ENCODE measurements at places on chromosomes 1 and 21.

DNA sequence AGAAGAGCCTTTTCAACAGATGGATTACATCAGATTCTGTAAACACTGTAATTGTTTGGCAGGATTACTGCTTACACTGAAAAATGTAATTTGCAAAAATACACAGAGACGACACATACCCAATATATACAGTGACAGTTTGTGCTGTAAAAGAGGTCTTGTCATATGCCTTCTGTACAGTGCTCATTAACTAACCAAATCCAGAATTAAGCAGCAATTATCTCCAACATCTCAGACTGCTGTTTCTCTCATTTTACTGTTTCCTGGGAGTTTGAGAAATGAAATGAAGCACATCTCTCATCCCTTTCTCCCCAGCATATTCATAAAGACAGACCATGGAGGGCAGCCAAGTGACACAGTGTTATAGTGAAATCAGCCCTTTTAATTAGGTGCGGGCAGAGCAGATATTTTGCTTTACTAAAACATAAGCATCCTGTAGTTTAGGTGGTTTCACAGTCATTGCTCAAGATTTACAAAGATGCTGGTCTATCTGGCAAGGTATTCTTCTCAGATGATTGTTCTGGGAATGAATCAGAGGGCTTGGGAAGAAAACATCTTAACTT lies 618.4 kb upstream of the USP24 start:
- DNase-seq = no peak

- no peak for DNase-seq
Measured at GRCh38 chr1:220666349-220666748, 23.8 kb upstream of the C1orf115 start.

- DNase-seq = no peak
Measured at GRCh38 chr1:29271724-29272123, 35.4 kb downstream of the PTPRU start.

- no peak for DNase-seq
Measured at GRCh38 chr1:7263021-7263960, 478.0 kb downstream of the CAMTA1 start.

- DNase-seq = no peak
Measured at GRCh38 chr21:39055167-39055767, 128.0 kb downstream of the PSMG1 start.

GRCh38 chr1:63960326-63960725 lies 186.5 kb downstream of the ROR1 start:
- no peak for DNase-seq

DNA sequence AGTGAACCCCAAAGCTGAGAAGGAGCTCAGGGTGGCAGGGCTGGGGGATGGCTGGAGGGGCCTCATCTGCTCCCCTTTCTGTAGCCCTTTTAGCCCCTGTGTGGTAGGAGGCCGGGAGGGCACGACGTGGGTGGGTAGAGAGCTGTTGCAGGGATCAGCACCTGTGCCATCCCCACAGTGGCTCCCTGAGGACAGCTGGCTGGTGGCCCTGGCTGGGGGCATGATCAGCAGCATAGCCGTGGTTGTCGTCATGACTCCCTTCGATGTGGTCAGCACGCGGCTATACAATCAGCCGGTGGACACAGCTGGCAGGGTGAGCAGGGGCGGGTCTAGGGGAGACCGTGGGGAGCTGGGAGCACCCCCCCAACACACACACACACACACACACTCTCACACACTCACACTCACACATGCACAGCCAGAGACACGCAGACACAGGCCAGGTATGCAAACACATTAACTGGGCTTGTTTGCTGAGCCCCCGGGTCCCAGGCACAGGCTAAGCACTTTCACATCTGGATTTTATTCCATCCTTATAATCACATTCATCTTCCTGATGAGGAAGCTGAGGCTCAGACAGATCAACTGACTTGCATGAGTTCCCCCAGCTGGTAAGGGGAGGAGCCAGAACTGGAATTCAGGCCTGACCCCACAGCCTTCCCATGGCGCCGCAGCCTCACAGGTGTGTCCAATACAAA lies 2.5 kb downstream of the SLC25A34 start:
- DNase-seq = no peak

DNA sequence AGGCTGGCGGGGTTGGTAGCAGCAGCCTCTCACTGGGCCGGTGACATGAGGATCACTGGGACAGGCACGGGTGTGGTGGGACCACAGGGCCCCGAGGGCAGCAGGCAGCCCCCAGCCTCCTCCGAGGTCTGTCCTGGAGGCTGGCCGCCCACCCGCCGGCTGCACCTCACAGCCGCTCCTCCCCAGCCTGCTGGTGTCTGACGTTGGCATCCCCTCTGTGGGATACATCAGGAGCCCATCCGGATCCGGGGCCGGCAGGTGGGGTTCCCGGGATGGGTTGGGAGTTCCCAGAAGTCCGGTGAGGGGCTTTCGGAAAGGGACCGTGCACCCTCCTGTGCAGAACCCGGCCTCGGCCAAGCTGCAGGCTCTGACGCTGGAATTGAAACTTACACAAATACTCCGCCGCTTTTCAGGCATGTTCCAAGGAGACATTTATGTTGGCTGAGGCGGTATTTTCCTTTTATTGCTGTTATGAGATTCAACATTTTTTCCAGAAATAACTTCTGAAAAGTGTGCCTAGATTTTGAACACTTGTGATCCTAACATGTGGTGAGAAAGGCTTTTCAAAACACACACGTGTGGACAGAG lies 142.1 kb upstream of the ARHGEF16 start:
- no peak for DNase-seq

DNA sequence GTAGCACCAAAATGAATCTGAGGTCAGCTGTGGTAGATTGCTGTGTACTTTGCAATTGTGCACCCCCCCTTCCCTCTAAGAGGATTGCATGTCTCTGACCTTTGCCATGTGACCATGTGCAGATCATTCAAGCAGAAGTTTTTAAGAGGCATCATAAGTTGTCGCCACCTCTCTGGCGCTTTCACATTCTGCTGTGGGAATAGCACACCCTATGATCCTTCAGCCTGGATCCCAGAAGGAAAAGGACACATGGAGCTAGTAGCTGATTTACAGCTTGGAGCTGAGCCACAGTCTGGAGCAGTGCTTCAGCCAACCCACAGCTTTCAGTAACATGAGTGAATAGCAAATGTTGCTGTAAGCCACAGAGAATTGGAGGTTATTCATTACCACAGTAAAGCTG lies 158.5 kb downstream of the TSEN15 start:
- DNase-seq = no peak

- no peak for DNase-seq
Measured at GRCh38 chr21:15826908-15827601, 97.3 kb downstream of the USP25 start.

- DNase-seq = no peak
Measured at GRCh38 chr1:24257373-24257772, 61.8 kb upstream of the GRHL3 start.

DNA sequence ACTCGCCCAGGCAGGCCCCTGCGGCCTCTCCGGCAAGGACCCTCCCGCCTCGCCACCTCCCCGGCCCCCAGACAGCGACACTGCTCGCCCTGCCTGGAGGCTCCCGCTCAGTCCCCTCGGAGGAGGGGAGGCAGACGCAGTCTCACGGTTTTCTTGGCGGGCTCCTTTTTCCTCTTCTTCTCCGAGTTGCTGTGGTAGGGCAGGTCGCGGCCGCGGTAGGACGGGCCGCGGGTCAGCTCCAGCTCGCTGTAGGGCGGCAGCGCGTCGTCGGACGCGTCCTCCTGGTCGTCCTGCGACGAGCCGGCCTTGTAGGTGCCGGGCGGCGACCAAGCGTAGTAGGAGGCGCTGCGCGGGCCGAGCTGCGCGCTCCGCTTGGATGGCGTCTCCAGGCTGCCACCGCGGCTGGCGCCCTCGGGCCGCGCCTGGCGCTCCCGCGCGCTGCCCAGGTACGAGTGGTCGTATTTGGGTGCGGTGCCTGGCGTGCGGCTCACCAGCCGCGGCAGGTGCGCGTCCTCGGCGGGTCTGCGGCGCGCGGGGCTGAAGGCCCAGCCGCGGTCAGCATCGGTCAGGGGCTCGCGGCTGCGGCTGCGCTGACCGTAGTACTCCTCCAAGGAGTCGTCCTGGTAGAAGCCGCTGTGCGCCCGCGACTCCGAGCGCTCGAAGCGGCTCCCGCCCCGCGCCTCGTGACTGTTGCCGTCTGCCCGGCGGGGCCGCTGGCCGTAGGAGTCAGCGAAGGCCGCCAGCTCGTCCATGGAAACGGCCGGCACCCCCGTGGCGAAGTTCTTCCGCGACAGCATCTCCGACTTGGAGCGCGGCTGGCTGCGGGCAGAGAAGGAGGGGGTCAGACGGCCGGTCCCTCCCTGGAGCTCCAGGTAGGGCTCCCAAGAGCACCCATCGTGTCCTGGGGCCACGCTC lies 44.8 kb upstream of the TADA1 start:
- DNase-seq = no peak

- no peak for DNase-seq
Measured at GRCh38 chr1:233865902-233866301, 38.6 kb upstream of the SLC35F3 start.

- DNase-seq = no peak
Measured at GRCh38 chr1:58870298-58870676, 86.4 kb upstream of the JUN start.

- peak; percentile 50 for DNase-seq
Measured at GRCh38 chr1:174789399-174789798, 210.3 kb upstream of the CACYBP start.

GRCh38 chr1:246420300-246420699 lies 86.8 kb downstream of the SMYD3 start:
- DNase-seq = no peak

- DNase-seq = no peak
Measured at GRCh38 chr1:207847116-207847515, 63.8 kb downstream of the CD34 start.

- DNase-seq = no peak
Measured at GRCh38 chr1:64894438-64895196, 71.7 kb downstream of the JAK1 start.

- DNase-seq = peak; percentile 43
Measured at GRCh38 chr1:151326619-151327222, 495 bp downstream of the PI4KB start.

DNA sequence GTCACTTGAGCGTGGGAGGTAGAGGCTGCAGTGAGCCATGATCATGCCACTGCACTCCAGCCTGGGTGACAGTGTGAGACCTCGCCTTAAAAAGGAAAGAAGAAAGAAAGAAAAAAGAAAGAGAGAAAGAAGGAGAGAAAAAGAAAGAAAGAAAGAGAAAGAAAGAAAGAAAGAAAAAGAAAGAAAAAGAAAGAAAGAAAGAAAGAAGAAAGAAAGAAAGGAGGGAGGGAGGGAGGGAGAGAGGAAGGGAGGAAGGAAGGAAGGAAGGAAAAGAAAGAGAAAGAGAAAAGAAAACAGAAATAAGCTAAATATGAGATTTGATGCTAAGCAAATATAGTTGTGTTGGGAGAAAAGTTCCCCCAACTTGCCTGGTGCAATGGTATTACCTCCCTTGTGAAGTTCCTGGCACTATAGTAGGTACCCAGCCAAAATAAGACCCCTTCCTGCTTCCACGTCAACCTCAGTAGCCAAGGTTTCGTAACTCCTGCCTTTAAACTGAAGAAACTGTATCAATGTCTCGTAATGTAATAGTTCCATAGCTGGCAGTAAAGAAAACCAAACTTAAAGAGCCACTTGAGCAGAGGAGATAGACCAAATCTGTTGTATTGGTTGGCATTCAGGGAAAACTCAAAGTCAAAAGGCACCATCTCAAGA lies 88.1 kb upstream of the HNRNPU start:
- DNase-seq = no peak

DNA sequence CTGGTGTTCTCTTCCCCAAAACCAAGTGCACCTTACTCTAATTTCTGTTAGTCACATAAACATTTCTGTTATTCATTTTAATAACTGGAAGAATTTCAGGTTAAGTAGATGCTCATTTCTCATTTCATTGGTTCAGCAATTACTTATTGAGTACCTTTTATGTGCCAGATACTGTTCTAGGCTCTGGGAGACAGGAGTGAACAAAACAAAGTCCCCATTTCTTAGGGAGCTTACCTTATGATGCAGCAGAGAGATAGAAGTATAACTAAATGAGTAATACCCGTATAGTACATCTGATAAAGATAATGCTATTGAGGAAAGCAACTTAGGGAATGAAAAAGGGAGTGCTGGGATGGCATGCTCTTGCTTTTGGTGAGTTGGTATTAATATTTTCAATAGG lies 33.7 kb downstream of the LRRC8C start:
- no peak for DNase-seq

- no peak for DNase-seq
Measured at GRCh38 chr1:89739013-89739843, 81.6 kb upstream of the LRRC8D start.

DNA sequence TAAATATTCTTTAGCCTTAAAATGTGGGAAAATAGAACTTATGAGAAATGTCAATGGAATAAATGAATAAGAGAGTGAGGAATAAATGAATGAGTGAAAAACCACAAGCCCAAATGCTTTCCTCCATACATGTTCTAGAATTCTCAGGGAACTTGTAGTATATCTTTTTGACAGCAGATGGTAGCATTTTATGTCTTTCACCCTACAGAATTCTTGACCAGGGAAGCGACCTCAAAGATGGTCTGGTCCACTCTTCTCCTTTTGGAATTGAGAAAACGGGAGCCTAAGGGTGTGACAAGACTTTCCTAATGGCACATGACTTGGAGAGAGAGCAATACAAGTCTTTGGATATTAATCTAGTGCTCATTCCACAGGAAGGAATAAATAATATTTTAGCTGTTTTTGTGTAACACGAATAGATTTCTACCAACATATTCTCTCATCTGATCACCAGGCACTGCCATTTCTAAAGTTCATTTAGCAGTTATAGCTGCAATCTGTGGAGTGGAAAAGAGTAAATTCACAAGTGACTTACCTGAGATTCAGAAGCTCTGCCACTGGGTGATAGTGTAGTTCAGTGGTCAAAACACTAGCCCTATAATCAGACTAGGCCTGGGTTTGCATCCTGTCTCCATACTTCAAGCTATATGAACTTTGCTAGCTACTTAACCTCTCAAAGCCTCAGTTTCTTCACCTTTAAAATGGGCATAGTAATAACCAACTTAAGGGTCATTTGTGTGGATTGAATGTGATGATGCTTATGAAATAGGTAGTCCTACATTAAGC lies 15.0 kb upstream of the F5 start:
- no peak for DNase-seq

- DNase-seq = no peak
Measured at GRCh38 chr1:244159646-244160045, 108.6 kb downstream of the ZBTB18 start.

GRCh38 chr1:109948285-109948630 lies 36.3 kb upstream of the AHCYL1 start:
- DNase-seq = no peak

- no peak for DNase-seq
Measured at GRCh38 chr1:56437959-56438358, 141.4 kb downstream of the PLPP3 start.

GRCh38 chr1:111888740-111889376 lies 100.6 kb downstream of the KCND3 start:
- DNase-seq = no peak

DNA sequence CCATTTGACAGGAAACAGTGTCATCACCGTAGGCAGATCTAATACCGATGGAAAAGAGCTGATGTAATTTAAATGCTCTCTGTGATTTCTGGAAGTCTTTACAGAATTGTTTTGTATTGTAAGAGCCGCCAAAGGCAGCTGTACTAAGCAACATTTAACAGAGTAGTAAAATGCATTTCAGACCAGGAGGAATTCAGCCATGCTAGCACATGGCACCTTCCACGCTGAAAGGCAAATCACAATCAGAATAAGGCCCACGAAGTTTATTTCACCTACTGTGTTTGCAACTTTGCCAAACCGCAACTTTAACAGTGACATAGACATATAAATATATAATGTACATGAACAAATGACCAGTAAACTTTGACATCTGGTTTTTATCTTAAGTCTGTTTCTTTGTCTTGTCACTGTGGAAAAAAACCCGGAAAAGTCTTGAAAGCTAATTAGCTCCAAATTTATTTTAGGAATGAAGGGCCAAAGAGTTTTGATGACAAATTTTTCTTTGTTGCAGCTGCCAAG lies 26.1 kb upstream of the DISC1 start:
- DNase-seq = no peak

Measured in GM12864 (cell line).